Upper lobe of left lung (tissue), 6 donors: ENCODE measurements at places on chromosomes 5 and 9. TPM values are rescaled to one million over a fixed set of nuclear protein-coding genes. Genes with fewer than 3 reads are reported as not detected.

DNA sequence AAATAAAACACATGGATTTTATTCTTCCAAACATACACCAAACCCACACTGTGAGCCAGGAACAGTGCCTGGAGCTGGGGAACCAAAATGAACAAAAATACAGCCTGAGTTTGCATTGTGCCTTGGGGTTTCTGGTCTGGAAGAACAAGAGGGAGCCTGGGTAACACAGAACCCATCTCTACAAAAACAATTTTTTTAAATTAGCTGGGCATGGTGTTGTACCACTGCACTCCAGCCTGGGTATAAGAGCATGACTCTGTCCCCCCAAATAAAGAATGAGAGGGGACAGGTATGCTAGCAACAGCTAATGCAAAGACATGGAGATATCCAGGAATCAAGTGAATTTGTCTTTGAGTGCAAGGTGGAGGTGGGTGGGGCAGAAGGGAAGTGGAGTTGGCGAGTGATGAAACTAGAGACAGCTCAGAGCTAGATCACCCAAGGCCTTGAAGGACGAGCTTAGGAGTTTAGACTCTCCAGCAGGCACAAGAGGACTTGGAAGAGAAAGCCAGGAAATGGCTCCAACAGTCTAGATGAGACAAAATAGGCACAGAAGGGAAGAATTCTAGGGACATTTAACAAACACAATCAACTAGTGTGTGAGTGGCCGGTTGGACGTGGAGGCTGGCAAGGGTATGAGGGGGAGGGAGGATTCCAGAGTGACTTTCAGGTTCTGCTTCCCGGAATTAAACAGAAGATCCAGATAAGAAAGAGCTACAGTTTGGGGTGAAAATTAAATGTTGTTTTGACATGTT lies 47.4 kb downstream of the FNBP1 start:
- peaks cover 28% of the 10 kb centered on the region for H3K4me1 ChIP-seq
- H3K27ac ChIP-seq: peak overlapping the region; percentile 45
- no peaks in the 10 kb centered on the region for H3K36me3 ChIP-seq
- no peaks in the 10 kb centered on the region for H3K27me3 ChIP-seq

ZNF454 gene
- total RNA-seq: 2.5 TPM

RAD23B gene
- total RNA-seq: 74.4 TPM

GRCh38 chr5:126878634-126879033 lies 101.7 kb downstream of the LMNB1 start:
- DNase-seq: no peak
- H3K4me1 ChIP-seq: no peaks in the 10 kb centered on the region
- H3K4me3 ChIP-seq: no peak overlapping the region
- H3K36me3 ChIP-seq: no peaks in the 10 kb centered on the region

GRCh38 chr5:169106911-169107706 lies 193.8 kb downstream of the SLIT3 start:
- no peak overlapping the region for H3K27ac ChIP-seq
- no peaks in the 10 kb centered on the region for H3K27me3 ChIP-seq
- no peak for DNase-seq

DNA sequence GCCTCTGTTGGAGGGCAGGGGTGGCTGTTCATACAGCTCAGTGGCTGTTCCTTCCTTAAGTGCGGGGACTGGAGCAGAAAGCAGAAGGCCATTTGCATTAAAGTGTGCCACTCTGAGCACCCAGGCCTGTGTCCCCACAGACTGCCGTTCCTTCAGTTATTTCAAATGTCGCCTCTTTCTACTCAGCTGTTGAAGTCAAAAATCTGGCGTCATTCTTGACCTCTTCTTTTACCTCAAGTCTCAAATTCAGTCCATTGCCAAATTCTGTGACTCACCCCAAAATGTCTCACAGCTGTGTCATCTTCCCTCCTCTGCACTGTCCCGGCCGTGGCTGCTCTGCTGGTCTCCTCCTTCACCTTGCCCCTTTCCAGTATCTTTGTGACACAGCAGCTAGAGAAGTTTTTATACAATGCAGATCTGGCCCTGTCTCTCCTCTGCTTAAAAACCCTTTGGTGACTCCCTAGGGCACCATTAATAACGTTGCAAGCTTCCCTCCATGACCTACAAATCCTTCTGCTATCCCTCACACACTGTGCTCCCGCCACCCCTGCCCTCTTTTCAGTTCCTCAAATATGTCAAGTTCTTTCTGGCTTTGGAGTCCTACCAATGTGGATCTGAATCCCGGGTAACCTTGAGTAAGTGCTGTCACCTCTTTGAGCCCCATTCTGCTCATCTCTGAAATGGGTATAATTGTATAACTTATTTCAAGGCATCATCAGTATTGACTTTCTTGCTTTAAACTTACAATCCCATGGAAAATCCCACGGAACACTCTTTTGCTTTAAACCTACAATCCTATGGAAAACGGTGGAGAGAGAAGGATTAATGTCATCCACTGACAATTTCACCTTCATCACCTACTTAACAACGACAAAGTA lies 98.3 kb upstream of the BOD1 start:
- H3K4me1 ChIP-seq: no peaks in the 10 kb centered on the region
- H3K36me3 ChIP-seq: no peaks in the 10 kb centered on the region
- H3K27me3 ChIP-seq: no peaks in the 10 kb centered on the region

DNA sequence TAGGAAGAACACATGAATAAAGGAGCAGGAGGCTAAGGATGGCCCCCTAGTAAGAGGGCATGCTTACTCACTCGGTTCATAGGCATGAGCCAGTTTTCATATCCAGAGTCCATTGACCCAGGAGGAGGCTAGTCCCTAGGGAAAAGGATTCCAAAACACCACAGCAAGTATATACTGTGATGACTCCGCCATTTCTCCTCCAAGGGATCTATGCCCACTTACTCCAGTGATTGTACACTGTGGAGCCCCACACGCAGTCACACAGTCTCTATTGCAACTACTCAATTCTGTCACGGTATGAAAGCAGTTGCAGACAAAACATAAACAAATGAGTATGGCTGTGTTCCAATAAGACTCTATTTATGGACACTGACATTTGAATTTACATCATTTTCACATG lies 117.7 kb upstream of the ALDH1B1 start:
- H3K27ac ChIP-seq: no peak overlapping the region
- H3K36me3 ChIP-seq: no peaks in the 10 kb centered on the region
- DNase-seq: no peak

DNA sequence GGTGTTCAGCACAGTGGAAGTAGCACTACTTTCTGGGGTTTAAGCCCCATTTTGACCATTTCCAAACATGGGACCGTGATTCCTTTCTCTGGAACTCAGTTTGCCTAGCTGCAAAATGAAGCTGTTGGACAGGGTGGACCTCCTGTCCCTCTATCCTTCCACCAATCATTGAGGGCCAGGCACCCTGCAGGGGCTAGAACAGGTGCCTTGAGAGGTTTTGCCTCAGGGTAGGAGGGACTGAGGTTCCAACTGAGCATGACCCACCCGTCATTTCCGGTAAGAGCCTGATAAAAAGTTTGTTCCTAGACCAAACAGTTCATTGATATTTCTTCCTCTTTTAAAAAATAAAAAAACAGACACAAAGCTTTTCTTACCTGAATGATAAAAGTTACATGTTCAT lies 116.5 kb downstream of the MVB12B start:
- H3K4me3 ChIP-seq: no peak overlapping the region
- DNase-seq: no peak
- H3K36me3 ChIP-seq: peaks cover 5% of the 10 kb centered on the region
- H3K4me1 ChIP-seq: no peaks in the 10 kb centered on the region
- no peaks in the 10 kb centered on the region for H3K27me3 ChIP-seq

- DNase-seq: no peak
- no peaks in the 10 kb centered on the region for H3K36me3 ChIP-seq
- H3K27me3 ChIP-seq: no peaks in the 10 kb centered on the region
- no peak overlapping the region for H3K27ac ChIP-seq
- no peak overlapping the region for H3K4me3 ChIP-seq
Observed at GRCh38 chr5:137372773-137373160, 126.4 kb downstream of the SPOCK1 start.

- peak; percentile 68 for DNase-seq
- H3K4me3 ChIP-seq: no peak overlapping the region
- peaks cover 11% of the 10 kb centered on the region for H3K36me3 ChIP-seq
- H3K4me1 ChIP-seq: peaks cover 15% of the 10 kb centered on the region
- H3K27me3 ChIP-seq: no peaks in the 10 kb centered on the region
- H3K27ac ChIP-seq: peak overlapping the region; percentile 15
Observed at GRCh38 chr9:120486347-120486746, 93.6 kb downstream of the CDK5RAP2 start.

DNA sequence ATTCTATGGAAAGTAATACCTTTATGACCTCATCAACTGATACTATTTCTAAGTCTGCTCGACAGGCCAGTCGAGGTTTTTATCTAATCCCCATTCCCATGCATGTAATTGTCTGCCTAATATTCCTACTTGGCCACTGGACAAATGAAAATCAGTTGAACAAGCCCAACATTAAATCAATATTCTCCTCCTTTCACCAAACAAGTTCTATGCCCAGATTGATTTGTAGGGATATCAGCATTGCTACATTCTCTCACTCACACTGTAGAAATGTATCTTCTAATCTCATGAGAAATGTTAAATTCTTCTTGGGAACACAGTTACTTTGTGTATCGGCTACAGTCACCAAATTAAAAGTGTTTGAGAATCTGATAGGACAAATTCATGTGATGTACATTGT lies 208.8 kb upstream of the CTNND2 start:
- H3K27ac ChIP-seq: no peak overlapping the region
- no peak for DNase-seq
- H3K27me3 ChIP-seq: no peaks in the 10 kb centered on the region
- H3K4me1 ChIP-seq: no peaks in the 10 kb centered on the region
- H3K36me3 ChIP-seq: no peaks in the 10 kb centered on the region

HAPLN1 gene
- 0.30 TPM for total RNA-seq

NPR2 gene
- 20.6 TPM for total RNA-seq

DNA sequence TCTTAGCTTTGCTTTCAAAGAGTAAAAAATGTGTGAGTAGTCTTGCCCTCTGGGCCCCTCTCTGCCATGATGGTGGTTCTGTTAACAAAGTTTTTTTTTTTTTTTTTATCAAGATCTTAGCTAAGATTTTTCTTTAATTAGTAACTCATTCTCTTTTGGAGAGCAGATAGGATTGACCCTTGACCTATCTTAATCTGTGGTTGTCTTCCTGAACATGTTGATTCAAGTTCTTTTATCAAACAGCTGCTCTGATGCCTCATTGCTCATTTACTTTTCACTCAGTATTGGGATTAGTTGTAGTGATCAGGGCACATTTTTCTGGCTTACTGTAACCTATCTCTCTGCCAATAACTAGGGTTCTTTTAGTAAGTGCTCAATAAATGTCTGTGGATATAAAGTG lies 106.3 kb downstream of the PCSK5 start:
- no peak overlapping the region for H3K27ac ChIP-seq
- no peaks in the 10 kb centered on the region for H3K27me3 ChIP-seq
- H3K36me3 ChIP-seq: no peaks in the 10 kb centered on the region
- DNase-seq: no peak

- no peaks in the 10 kb centered on the region for H3K27me3 ChIP-seq
- peaks cover 34% of the 10 kb centered on the region for H3K36me3 ChIP-seq
- no peak overlapping the region for H3K4me3 ChIP-seq
- peak; percentile 16 for DNase-seq
Observed at GRCh38 chr9:133106511-133107244, 14.4 kb downstream of the RALGDS start.

GABRA6 gene
- total RNA-seq: not detected

GRCh38 chr5:147466360-147466980 lies 43.4 kb downstream of the DPYSL3 start:
- H3K4me1 ChIP-seq: no peaks in the 10 kb centered on the region
- no peaks in the 10 kb centered on the region for H3K27me3 ChIP-seq
- no peaks in the 10 kb centered on the region for H3K36me3 ChIP-seq
- H3K4me3 ChIP-seq: no peak overlapping the region
- no peak for DNase-seq
- no peak overlapping the region for H3K27ac ChIP-seq

ORM1 gene
- 10.6 TPM for total RNA-seq

DNA sequence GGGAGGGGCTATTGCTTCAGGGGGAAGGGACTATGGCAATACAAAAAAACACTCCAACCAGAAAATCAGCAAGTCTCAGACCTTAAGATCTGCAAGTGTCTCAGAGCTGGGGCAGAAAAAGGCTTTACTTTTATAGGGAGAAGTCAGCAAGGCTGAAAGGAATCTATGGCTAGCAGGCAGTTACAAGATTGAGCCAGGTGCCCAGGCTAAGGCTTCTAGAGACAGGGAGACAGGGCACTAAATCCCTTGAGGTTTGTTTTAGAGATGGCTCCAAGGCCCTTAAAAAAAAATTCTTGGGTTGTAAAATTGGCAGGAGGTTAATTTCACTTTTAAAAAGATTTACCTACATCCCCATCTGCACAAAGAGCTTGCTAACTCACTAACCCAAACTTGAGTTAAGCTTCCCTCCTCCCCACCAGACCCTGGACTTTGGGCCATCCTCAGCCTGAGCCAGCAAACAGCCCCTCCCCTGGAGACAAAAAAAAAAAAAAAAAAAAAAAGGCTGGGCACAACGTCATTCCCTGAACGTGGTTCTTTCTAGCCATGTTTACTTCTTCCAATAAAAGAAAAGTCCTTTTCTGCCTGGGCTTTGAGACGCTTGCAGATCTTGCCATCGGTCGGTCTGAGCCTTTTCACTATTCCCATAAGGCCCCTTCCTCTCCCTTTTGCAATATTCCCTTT lies 17.9 kb downstream of the NIPAL4 start:
- H3K4me3 ChIP-seq: no peak overlapping the region
- H3K4me1 ChIP-seq: no peaks in the 10 kb centered on the region
- peaks cover 8% of the 10 kb centered on the region for H3K36me3 ChIP-seq
- no peaks in the 10 kb centered on the region for H3K27me3 ChIP-seq
- H3K27ac ChIP-seq: no peak overlapping the region
- no peak for DNase-seq

ECSCR gene
- 16.5 TPM for total RNA-seq

- DNase-seq: no peak
- no peak overlapping the region for H3K27ac ChIP-seq
- H3K36me3 ChIP-seq: no peaks in the 10 kb centered on the region
- no peaks in the 10 kb centered on the region for H3K4me1 ChIP-seq
- no peak overlapping the region for H3K4me3 ChIP-seq
Observed at GRCh38 chr5:141501761-141502160, 12.9 kb downstream of the PCDHGC5 start.

DNA sequence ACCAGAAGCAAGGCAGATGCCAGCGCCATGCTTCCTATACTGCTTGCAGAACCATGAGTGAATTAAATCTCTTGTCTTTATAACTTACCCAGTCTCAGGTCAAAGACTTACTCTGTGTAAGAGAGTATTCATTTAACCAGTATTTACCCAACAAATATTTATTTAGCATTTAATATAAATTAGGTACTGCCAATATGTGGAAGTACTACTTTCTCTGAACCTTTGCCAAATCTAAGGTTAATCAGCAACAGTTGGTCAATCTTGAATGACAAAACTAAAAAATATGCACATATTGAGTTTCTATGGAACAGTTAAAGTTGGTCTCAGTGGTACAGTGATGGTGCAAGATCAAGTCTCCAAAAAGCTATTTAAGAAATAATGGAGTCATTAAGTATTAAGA lies 155.9 kb upstream of the CCNG1 start:
- no peaks in the 10 kb centered on the region for H3K27me3 ChIP-seq
- H3K4me3 ChIP-seq: no peak overlapping the region
- H3K36me3 ChIP-seq: no peaks in the 10 kb centered on the region
- no peak overlapping the region for H3K27ac ChIP-seq
